AG08395 (cell line): ENCODE measurements at places on chromosomes 4 and X.

DNA sequence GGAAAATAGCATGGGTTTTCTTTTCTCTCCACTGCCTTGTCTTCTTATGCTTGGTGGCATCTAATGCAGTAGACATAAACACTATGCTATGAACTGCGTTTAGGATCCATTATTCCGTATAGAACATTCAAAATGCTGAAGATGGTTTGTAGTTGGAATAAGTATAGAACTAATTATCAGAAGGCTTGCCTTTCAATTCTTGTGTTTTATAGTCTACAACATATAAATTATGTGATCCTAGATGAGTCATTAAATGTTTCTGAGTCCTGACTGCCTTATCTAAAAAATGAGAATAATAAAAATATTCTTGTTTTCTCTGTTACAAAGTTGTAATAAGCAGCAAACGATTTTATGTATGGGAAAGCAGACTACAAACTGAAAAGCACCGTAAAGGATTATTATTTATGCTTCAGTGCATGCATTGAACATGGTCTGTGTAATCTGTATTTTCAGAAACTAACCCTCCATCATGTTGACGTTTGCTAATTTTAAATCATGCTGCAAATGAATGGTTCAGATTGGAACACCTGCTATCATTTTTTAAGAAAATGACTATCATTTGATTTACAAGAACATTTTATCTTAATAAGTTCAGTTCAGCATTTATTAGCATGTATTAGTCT, 335.9 kb upstream of the AADAT start:
- DNase-seq: no peak

DNA sequence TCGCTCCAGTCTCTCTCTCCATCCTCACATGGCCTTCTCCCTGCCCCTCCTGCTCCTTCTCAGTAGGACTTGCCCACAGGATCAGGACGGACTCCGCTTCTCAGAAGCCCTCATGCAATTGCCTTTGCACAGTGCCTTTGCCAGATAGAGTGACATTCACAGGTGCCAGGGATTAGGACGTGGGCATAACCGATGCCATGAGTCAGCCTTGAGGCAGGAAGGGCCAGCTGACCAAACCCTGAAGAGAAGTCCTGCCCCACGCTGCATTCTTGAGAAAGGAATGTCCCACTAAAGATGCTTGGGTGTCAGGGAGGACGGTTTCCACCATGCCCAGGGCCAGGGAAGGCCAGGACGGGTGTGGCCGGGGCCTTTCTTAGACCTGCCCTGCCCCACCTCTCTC, 6.6 kb upstream of the GRPEL1 start:
- DNase-seq: peak; percentile 32

DNA sequence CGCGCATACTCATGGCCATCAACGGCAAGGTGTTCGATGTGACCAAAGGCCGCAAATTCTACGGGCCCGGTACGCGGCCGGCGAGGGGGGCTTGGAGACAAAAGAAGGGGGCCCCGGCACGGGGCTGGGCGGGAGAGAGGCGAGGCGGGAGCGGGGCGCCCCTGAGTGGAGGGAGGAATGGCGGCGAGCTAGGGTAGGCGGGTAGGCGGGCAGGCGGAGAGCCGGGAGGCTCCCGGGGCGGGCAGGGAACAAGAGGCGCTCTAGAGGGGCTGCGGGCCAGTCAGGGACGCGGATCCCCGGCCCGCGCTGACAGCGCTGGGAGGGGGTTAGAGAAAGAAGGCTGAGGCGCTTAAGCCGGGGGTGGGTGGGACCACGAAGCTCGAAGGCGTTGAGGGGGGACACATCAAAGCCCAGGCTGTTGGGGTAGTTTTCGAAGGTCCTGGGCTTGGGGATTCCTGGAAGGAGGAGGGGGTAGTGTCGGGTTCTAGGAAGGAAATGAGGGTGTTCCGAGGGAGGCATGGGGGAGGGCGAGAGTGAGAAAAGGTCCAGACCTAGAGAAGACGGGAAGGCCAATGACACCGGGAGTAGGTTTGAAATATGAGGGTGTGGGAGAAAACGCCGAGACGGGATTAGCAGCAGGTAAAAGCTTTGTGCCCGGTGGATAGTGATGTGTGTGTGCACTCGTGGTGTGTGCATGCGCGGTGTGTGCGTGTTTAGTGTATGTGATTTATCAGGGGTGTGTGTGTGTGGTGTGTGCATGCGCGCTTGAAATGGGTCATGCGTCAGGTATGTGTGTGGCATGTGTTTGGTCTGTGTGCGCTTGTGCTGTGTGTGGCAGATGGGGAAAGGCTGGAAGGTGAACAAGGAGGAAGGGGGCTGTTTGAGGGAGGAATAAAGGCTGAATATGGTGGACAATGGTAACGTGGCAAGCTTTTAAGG, 807 bp downstream of the PGRMC1 start:
- peak; percentile 21 for DNase-seq

DNA sequence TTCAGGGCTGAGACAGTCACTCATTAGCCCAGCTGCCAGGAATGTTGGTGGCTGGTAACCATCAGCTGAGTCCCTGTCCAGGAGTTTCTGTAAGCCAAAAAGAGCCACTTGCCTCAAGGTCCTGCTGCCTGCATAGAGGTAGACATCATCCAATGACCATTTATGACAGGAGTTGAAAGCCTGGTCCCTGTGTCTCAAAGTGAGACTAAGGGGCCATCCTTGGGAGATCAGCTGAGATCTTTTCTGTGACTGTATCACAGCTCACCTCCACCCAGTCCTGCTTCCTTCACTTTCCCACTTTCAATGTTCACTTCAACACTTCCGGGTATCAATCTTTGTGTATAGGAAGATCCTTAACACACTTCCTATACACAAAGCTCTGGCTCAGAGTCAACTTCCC, 28.4 kb upstream of the MAOA start:
- DNase-seq: no peak

DNA sequence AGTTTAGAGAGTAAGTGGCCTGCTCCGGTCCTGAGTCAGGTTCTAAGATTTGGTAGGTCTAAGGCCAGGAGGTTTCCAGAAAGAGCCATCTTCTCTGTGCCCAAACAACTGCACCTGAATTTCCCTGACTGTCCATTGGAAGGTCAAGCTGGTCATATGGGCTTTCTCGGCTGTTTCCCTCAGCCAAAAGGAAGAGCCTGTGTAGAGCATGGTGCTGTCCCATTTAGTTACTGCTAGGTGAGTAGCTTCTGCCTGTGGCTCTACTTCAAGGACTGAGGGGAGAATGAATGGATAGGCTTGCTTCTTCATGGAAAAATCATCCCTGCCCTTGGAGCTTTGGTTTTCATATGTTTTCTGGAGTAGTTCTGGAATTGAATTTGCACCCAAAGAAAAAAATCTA, 33.7 kb downstream of the NHSL2 start:
- no peak for DNase-seq

GRCh38 chrX:10841579-10841978, 221.2 kb upstream of the MID1 start:
- DNase-seq: peak; percentile 4

DNA sequence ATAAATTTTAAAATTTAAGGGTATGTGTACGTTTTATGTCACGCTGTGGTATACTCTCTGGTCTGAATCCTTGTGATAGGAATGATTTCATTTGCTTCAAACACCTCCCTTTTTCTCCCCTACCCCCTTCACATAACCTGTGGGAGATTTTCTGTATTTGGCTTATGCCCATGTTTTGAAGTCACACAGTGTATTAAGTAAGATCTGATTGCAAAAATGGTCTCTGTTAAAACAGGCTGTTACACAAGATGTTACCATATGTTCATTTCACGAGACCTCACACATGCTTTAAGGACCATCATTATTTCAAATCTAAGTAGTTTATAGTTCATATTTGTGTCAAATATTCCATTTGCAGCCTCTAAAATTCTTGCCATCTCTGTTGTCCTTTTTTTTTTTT, 63.5 kb downstream of the TMEM131L start:
- no peak for DNase-seq

- no peak for DNase-seq
These were observed 36.6 kb downstream of the ZFP42 start for GRCh38 chr4:188032170-188032569.

GRCh38 chrX:27548624-27549023, 41.5 kb upstream of the DCAF8L2 start:
- no peak for DNase-seq

DNA sequence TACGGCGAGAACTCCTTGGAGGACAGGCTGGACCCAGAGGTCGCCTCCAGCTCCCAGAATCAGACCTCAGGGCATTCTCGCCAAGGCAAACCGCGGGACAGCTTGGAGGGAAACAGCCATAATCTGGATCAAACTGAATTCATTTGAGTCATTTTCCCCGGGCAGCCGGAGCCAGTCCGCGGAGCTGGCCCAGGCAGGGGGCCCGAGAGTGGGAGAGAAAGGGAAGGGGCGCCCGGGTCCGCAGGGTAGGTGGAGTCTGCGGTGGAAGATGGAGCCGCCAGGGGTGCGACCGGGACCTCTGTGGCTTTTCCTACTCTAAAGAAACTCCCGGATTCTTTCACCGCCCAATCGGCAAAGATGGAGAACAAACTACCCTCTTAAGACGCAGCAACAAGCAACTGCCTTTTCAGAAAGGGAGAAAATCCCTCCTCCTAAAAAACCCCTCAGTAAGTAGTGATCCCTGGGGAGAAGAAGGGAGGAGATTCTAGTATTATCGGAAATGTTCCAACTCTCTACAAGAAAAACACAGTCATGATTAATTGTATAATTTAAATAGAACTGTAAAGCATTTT, 5.2 kb downstream of the NKX3-2 start:
- DNase-seq: peak; percentile 11

DNA sequence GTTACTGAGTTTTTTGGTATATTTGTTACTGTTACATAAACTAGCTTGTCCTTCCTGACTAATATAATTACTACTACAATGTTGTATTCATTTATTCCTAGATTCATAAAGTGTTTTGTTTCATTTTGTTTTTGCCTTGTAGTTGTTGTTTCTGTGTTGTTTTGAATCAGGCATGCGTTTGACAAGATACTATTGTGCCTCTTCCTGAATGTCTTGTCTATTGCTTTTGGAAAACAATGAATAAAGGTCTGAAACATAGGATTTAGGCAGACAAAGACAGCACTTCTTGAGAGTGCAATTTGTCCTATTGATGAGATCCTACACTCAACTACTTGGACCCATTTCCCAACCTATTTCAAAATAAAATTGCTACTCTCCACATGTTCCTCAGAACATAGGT, 630.4 kb upstream of the BOD1L1 start:
- no peak for DNase-seq

DNA sequence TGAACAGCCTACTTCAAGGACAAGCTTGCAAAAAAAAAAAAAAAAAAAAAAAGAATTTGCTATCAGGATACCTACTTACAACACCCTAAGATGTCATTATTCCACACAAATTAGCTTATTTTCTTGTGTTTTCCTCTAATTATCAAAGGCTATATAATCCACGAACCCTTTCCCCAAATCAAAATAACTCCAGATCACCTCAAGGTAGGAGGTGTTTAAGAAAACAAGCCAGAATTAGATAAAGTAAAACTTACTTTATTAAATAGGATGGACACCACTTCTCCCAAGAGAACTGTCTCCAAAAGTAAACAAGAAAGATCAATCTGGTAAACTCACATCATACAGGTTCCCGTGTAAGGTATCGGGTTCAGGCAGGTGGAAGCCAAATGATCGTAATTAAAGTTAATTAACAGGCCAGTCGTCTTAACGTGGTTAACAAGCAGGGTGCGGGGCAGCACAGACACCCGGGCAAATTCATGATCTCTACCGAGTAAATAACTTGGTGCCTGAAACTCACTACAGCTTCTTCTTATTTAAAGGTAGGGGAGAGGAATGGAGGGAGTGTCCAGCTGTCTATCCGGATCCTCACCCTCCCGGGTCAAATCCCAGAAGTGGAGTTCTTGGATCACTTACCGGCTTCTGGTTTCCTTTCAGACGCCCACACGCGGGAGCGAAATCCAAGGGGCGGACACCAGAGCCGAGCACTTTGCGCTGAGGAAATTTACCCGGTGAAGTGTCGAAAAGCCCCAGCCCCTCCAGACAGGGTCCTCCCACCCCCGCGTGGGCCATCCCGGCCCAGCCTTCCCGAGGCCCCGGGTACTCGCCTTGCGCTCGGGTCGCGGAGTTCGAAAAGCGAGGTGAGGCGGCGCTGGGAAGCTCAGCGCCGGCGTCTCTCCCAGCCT, 708 bp downstream of the ARAP2 start:
- DNase-seq: no peak

DNA sequence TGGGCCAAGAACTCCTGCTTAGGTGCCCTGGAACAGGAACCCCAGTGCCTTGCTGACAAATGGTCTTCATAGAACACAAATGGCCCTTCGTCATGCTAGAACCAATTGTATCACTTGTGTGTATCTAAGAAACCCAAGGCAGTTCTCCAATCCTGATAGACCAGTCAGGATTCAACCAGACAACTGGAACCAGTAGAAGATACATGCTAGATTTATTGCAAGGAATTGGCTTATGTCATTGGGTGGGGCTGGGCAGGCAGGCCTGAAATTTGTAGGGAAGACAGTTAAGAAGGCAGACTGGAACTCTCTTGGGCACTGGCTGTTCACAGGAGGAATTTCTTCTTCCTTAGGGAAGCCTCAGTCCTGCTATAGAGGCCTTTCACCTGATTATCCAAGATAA, 17.0 kb upstream of the TBL1X start:
- DNase-seq: no peak

DNA sequence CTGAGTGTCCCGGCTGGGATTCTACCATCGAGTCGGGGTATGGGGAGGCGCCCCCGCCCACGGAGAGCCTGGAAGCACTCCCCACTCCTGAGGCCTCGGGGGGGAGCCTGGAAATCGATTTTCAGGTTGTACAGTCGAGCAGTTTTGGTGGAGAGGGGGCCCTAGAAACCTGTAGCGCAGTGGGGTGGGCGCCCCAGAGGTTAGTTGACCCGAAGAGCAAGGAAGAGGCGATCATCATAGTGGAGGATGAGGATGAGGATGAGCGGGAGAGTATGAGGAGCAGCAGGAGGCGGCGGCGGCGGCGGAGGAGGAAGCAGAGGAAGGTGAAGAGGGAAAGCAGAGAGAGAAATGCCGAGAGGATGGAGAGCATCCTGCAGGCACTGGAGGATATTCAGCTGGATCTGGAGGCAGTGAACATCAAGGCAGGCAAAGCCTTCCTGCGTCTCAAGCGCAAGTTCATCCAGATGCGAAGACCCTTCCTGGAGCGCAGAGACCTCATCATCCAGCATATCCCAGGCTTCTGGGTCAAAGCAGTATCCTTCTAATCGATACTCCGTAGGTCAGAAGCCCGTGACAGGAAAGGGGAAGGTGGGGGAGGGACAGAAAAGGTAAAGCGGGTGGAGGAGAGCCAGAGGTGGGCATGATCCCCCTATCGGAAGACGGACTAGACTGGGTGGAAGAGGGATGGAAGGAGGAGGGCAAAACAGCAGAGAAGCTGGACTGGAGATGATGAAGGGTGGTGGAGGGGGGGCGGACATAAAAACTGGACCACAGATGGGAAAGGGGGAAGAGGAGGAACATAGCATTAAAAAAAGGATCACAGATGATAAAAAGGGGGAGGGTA, 828 bp downstream of the TSPYL2 start:
- no peak for DNase-seq

- DNase-seq: no peak
These were observed 131.4 kb downstream of the CBR4 start for GRCh38 chr4:168878623-168879022.
